Activated T-cell treated with anti-CD3 and anti-CD28 coated beads, Interleukin-2, amount 50 U/mL, for 48 hours (primary cell): ENCODE measurements at places on chromosomes 11 and 22.

GRCh38 chr11:75778962-75779361 lies 10.4 kb downstream of the DGAT2 start:
- DNase-seq: no peak

DNA sequence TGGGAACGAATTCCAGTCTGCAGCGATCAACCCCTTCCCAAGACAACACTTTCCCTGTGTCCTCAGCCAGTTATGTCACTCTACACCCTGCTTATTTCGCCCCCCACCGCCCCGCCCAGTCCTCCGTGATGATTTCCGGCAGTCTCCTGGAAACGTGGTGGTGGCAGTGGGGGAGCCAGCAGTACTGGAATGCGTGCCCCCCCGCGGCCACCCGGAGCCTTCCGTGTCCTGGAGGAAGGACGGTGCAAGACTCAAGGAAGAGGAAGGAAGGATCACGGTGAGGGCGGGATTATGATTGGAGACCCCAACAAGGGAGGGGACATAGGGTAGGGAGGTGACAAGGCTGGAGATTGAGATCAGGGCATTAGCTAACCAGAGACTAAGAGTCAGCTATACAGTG lies 4.1 kb downstream of the ROBO3 start:
- no peak for DNase-seq

GRCh38 chr11:130813196-130813595 lies 103.1 kb downstream of the SNX19 start:
- DNase-seq: no peak

DNA sequence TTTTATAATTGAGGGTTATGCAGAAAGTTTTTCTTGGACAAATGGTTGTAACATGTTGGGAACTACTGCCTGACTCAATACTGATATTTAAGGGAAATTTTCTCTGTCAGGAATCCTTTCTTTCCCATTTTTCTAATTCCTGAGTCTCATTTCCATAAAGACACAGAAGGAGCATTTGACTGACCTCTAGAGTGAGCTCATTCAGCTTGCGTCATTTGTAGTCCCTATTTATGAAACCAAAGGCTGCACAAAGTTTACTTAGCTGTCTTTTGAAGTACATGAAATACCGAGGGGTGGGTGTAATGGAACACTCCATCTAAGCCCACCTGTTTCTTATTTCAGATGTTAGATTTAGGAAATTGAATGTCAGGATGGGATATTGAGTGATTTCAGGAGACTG lies 359.5 kb upstream of the C11orf87 start:
- no peak for DNase-seq

- no peak for DNase-seq
These were observed 496.2 kb upstream of the CCDC90B start for GRCh38 chr11:83782329-83782728.

DNA sequence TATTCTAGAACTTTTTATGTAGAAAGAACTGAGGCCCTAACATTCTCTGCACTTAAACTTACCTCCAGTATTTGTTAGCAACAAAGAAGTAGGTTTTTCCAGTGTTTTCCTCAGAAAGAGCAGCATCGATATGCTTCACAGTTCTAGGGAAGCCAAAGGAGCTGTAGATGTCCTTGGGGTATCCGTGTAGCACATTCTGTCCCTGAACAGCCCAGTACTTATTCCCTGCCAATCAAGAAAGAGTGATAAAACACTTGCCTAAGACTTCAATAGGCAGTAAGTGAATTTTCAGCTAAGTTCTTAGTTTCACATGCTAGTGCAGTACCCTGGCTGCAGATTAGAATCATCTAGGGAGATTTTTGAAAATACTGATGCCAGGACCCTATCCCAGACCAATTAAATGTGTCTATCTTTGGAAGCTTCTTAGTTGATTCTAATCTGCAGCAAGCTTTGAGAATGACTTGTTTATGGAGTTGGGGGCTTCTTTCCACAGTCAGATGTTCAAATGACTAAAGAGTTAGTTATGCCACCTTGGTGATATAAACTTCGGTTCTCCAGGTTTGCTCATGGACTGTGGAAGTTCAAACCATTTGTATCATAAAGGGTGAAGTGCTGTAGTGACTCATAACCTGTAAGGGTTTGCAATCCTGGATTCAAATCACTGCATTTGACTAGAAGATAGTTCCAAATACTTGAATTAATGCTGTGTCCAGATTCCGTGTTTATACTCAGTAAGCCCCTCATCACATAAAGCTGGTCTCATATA lies 6.5 kb downstream of the MMP1 start:
- no peak for DNase-seq

- DNase-seq: no peak
These were observed 666.4 kb downstream of the BRD1 start for GRCh38 chr22:49161002-49161850.

DNA sequence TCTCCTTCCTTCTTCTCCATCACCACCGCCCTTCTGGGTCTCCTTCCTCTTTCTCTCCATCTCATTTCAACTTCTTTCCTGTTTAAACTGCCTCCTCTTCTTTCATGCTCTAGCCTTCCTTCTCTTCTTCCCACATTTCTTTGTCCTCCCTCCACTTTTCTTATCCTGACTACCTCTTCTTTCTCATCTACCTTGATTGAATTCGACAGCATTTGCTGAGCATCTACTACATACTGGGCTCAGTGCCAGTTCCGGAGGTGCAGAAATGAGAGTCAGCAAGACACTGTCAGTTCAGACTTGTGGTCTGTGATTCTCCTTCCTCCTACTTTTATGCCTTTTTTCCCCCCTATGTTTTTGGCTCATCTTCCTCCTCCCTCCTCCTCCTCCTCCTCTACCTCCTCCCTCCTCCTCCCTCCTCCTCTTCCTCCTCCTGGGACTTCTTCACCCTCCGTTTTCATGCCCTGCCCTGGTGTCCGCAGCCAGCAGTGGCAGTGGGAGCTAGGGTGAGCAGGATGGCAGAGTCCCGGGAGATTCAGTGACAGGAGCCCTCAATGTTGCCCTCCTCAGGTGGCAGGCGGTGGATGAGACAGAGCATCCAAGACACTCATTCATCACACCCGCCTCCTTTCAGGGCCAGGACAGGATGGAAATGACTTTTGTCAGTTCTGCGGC lies 146.0 kb upstream of the SEZ6L start:
- no peak for DNase-seq

- no peak for DNase-seq
These were observed 7.1 kb downstream of the TMA7B start for GRCh38 chr22:39967103-39967829.

GRCh38 chr22:33715237-33715985 lies 204.9 kb downstream of the LARGE1 start:
- DNase-seq: no peak

GRCh38 chr22:39234472-39234787 lies 10.4 kb downstream of the PDGFB start:
- DNase-seq: no peak

- no peak for DNase-seq
These were observed 107.7 kb downstream of the EHF start for GRCh38 chr11:34728609-34729008.

DNA sequence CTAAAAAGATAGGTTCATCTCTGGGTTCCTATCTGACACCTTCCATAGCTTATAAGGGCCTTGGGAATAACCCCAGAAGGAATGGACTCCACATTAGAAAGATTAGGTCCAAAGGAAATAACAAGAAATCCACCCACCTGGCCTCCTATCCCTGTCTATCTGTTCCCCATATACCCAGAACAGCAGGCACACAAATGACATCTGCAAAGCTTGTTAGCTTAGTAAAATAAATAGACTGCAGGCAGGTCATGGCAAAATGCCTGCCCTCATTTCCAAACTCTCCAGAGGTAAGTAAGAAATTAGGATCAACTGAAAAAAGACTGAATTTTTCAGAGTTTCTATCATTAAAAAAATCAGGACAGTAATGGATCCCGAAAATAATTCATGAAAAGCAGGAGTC lies 489.5 kb downstream of the DLG2 start:
- no peak for DNase-seq

DNA sequence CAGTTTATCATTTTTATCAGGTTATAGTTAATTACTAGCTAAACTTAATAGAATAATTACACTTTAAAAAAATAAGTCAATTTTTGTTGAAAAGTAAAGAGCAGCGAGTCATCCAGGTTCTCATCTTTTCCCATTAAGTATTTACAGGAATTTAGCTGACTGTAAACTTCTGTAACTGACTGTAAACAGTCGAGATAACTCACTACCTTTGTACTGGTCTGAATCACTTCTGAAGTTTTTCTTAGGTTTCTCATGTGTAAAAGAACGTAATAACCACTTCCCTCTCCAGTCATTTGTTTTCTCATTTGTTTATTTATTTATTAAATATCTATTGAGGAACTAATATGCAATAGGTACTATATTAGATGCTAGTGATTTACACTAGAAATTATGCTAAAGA lies 270.8 kb downstream of the DYNC2H1 start:
- no peak for DNase-seq

GRCh38 chr11:119688356-119688755 lies 40.6 kb downstream of the NECTIN1 start:
- DNase-seq: no peak

DNA sequence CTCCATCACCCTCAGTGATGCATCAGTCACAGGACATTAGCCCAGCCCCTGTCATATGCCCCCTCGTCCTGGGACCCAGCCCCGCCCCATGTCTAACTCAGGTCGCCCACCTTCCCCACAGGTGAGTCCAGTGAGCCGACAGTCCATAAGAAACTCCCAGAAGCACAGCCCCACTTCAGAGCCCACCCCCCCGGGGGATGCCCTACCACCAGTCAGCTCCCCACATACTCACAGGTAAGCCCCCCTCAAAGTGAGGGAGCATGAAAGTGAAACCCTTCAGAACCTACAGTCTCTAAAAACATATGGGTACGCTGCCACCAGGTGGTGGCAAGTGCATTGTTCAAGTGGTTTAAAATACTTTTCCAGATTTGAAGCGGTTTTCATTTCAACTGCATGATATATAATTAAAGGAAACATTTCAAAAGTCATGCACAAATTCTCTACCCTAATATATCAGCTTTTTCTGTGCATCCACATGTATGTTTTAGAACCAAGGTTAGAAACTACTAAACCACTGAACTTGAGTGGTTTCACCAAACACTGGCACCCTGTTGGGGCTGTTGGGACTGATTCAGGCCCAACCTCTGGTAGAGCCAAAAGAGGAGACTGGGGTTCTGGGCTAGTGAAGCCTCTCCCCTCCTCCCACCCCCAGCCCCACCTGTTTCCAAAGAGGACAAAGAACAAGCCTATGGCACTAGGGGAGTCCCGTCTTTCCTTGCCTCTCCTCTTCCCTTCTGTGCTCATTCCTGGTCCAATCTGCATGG lies 17.3 kb downstream of the EPS8L2 start:
- peak; percentile 63 for DNase-seq

DNA sequence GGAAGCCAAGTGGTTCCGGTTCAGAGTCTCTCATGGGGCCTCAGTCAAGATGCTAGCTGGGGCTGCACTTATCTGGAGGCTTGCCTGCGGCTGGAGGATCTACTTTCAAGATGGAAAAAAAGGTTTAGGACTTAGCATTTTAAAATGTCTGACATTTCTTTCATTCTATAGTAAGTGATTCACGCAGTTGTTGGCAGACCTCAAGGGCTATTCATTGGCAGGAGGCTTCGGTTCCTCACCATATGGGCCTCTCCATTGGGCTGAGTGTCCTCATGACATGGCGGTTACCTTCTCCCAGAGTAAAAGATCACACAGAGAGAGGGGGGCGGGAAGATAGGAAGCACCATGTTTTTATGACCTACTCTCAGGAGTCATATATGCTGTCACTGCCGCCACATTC lies 298.0 kb upstream of the PLET1 start:
- DNase-seq: no peak

GRCh38 chr11:76501526-76502202 lies 56.8 kb downstream of the EMSY start:
- no peak for DNase-seq

- DNase-seq: no peak
These were observed 49.8 kb downstream of the CLMP start for GRCh38 chr11:123145220-123145619.

- no peak for DNase-seq
These were observed 319.2 kb upstream of the ARHGAP42 start for GRCh38 chr11:100367892-100368291.

- DNase-seq: no peak
These were observed 38.5 kb upstream of the SPON1 start for GRCh38 chr11:13923716-13924650.

DNA sequence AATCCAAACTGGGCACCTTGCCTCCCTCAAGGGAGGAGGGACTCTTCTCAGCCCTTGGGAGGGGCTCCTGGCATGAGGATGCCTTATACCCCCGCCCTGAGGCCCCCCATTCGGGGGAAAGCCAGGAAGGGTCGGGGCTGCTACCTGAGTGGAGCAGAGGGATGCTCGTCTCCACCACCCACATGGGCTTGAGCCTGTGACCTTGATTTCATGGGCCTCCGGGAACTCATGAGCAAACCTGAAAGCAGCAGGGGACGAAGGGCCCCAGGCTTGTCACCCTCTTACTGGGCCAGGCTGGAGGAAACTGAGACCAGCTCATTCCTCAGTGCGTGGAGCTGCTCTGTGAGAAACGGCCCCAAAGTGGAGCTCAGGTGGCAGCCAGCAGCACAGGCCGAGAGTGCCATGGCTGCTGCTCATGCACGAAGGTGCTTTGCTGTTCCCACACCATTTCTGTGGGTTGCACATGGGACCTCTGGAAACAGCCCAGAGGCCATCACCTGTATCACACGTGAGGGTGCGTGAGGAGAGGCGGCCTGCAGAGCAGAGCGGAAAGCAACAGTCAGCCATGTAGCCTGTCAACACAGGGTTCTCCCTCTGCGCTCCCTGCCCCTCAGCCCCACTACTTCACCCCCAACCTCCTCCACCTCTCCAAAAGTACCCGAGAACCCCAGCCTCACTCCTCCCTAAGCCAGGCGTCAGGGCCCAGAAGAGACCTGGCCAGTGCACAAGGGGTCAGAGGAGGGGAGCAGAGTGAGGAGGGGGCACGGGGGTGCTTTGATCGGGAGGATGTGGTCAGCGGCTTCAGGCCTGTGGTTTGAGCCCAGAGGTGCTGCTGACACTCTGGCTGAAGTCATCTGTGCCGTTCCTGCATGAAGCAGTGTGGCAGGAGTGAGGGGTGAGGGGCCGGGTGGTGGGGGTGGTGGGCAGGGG lies 14.1 kb upstream of the IL2RB start:
- DNase-seq: peak; percentile 91

DNA sequence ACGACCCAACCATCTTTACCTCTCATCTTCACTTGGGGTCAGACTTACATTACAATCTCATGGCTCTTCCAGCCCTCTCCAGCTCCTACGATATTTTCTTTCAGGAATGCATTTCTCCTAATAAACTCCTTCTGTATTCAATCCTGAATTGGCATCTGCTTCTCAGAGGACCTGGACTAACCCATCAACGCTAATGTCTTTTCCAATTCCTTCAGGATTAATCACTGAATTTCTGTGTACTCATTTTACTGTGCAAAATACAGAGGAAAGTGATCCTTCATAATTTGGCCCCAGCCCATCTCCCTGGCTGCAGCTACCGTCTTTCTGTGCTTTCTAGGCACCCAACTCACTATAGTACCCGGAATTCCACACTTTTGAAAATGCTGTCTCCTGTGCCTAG lies 239.2 kb downstream of the METTL15 start:
- DNase-seq: no peak

- peak; percentile 13 for DNase-seq
These were observed 6.2 kb downstream of the ZP1 start for GRCh38 chr11:60873533-60873932.

- no peak for DNase-seq
These were observed 25.5 kb downstream of the DRD2 start for GRCh38 chr11:113449743-113450142.

- DNase-seq: peak; percentile 76
These were observed 84.6 kb downstream of the SWAP70 start for GRCh38 chr11:9748361-9748970.

GRCh38 chr11:116122697-116123472 lies 618.7 kb upstream of the CADM1 start:
- no peak for DNase-seq
